ENCODE measurements at places on chromosomes 2 and 18. TPM values are rescaled to one million over a fixed set of nuclear protein-coding genes. Genes with fewer than 3 reads are reported as not detected.

Gene DYNAP
- not detected for total RNA-seq

Gene ARHGEF4
- total RNA-seq, result 18.7 TPM

Gene SAG
- total RNA-seq, result 0.92 TPM

Gene POTEC
- total RNA-seq, result not detected

Gene CSRNP3
- total RNA-seq, result 36.5 TPM

Gene SLC38A11
- total RNA-seq, result not detected

Gene CCDC138
- total RNA-seq, result 16.0 TPM

Gene PID1
- total RNA-seq, result 0.58 TPM

Gene LRP2
- total RNA-seq, result under 0.01 TPM

Gene ACVR1C
- total RNA-seq, result 0.14 TPM

Gene KIAA2012
- total RNA-seq, result 0.46 TPM

Gene CMPK2
- 1.5 TPM for total RNA-seq

Gene TMEM182
- 9.3 TPM for total RNA-seq

Gene TPO
- total RNA-seq, result 0.56 TPM
